ENCODE measurements at places on chromosomes 13 and 19.

- DNase-seq = no peak
These were observed 2.5 kb upstream of the RFPL4AL1 start for GRCh38 chr19:55766466-55766865.

DNA sequence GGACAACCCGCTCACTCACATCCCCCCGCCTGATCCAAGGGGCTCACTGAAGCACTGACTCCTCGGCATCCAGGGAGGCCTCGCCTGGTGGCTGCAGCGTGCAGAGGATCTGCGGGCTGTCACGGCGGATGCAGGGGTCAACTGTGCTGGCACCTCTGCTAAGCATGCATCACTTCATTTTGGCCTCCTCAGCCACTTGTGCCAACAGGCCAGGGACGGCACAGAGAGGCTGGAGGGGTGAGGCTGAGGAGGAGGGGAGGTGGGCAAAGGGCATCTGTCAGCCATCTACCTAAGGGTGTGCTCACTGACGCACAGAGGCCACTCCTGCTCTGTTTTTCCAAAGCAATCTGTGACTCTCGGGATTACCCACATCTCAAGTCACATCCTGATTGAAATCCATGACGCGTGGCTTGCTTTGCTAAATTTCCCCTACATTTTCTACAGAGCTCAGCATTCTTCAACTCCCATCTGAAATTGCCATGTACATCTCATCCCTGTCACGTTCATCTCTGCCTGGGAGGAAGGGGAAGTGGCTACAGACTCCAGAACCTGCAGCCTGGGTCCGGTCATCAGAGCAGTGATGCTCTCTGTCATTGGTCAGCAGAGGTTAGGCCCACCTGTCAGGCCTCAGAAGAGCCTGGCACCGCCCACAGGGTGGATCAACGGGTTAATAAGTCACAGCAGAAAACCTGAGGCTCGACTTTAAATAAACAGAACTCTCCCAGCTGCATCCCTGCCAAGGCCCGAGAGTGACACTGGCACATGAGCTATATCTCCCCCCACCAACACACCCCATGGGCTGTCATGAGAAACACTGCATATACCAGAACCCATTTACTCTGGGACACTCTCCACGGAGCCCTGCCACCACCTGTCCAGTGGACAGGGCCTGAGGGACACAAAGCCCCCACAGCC, 17.6 kb downstream of the ELL start:
- DNase-seq = no peak

- peak; percentile 46 for DNase-seq
These were observed 696 bp upstream of the ERFL start for GRCh38 chr19:41928754-41929535.

DNA sequence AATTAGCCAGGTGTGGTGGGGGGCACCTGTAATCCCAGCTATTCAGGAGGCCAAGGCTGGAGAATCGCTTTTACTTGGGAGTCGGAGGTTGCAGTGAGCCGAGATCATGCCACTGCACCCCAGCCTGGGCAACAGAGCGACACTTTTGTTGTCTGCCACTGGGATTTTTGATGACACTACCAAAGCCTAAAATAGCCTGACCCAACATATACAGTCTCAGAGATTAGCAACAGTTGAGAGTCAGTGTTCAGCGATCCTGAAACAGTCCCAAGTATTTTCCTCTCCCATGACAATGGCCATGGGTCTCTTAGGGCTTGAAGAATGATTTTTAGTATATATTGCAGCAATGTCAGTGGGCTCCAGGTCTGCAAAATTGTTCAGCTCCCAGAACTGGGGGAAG, 32.9 kb downstream of the SLC25A30 start:
- DNase-seq = no peak

GRCh38 chr13:36998624-36999041, 507 bp downstream of the ALG5 start:
- DNase-seq = no peak

DNA sequence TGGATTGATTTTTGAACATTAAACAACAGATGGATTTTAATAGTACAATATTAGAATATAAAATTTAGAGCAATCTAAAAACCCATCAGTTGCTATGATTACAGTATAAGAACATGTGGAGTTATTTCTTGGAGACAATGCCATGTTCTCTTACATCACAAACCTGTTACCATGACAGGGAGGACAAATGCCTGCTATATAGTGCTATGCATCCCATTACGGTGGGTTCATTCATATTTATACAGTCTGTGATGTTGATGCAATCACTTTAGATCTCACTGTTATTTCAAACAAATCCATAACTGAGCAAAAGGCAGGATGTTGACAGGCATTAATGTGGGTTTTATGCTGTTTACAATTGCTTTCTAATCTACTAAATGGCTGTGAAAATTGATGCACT, 467.5 kb downstream of the DIAPH3 start:
- DNase-seq = no peak

DNA sequence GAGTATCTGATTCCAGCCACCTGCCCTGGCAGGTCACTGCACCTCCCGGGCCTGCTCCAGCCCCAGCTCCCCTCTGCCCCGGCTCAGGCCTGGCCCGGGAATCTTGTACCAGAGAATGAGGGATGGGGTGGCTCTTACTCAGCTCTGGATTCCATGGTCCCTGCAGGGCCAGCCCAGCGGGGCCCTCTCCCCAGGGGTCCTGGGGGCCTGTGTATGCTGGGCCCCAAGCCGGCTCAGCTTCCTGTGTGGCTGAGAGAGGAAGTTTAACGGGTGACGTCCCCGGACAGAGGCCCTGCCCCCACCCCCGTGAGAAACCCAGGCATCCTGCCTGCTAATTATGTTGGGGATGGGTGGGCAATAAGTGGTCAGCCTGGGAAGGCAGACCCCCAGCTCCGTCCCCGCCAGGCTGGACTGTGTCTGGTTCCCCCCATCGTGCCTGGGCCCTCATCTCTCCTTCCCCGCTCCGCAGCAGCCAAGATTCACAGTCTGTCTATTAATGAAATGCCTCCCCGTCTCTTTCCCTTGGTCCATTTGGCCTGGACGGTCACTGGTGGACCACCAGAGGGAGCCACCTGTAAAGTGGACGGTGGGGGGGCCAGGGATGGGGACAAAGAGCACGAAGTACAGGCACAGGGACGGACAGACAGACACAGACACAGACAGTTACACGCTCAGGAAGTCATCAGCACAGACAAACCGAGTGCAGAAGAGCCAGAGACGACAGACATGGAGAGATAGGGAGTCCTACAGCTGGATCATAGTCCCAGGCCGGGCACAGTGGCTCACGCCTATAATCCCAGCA, at the start of gene DENND1C:
DENND1C (minus strand) TSS at position 247 of the 802 bp plus-strand sequence; CDS start at position 155, 92 bp downstream.
- peak; percentile 69 for DNase-seq

GRCh38 chr13:72163678-72164077, 296.7 kb upstream of the DACH1 start:
- no peak for DNase-seq

GRCh38 chr19:3178377-3178972, at the start of gene S1PR4:
TSS of gene S1PR4 (plus strand) at chr19:3178769. CDS start at chr19:3178793, 24 bp downstream.
- DNase-seq = peak; percentile 86

- DNase-seq = no peak
These were observed 82.0 kb downstream of the FRY start for GRCh38 chr13:32113532-32113931.

- no peak for DNase-seq
These were observed 18.4 kb upstream of the IPO5 start for GRCh38 chr13:97935071-97935470.
